Panc1 (cell line): ENCODE measurements at places on chromosomes 1 and 21. TPM values are rescaled to one million over a fixed set of nuclear protein-coding genes. Genes with fewer than 3 reads are reported as not detected.

DNA sequence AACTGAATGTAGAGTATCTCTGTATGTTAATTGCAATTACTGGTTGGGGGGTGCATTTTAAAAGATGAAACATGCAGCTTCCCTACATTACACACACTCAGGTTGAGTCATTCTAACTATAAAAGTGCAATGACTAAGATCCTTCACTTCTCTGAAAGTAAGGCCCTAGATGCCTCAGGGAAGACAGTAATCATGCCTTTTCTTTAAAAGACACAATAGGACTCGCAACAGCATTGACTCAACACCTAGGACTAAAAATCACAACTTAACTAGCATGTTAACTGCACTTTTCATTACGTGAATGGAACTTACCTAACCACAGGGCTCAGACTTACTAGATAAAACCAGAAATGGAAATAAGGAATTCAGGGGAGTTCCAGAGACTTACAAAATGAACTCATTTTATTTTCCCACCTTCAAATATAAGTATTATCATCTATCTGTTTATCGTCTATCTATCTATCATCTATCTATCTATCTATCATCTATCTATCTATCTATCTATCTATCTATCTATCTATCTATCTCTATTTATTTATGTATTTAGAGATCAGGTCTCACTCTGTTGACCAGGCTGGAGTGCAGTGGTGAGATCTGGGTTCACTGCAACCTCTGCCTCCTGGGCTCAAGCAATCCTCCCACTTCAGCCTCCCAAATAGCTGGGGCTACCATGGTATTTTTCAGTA is 47.8 kb downstream of the CHML start:
- DNase-seq = no peak

DNA sequence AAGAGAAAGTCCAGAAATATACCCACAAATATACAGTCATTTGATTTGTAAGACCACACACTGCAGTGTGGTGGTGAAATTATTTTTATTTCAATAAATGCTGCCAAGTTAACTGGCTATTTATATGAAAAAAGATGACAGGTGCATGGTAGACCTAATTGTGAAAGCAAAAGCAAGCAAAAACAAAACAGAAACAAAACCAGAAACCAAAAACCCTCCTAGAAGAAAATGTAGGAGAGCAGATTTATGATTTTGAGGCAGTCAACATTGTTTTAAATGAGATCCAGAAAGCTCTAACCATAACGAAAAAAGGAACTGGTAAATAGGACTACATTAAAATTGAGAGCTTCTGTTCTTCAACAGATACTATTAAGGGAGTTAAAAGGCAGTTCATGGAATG is 303.6 kb downstream of the PRDM2 start:
- DNase-seq = no peak

- DNase-seq = no peak
These were observed 3.9 kb downstream of the TXNIP start for GRCh38 chr1:145992502-145992936.

DNA sequence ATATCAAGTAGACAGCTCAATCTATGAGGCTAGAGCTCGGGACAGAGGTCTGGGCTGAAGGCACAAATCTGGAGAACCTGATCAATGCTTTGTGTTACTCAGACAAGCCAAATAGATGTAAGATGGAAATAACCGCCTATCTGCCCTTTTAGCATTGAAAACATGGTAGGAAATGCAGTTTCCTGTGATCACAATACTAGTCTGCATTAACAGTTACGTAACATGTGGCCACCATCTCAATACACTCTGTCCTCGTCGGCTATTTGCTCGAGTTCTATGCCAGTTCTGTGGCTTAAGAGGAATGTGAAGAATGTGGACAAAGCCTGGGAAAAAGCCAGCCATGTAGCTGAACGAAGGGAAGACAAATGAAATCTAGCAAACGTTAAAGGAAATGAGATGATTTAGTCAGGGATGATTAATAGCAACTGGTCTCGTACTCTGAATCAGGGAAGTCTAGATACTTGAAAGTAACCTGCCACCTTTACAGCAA is 73.3 kb downstream of the HSF2BP start:
- DNase-seq = peak; percentile 88

- DNase-seq = no peak
These were observed 29.0 kb upstream of the ABCG1 start for GRCh38 chr21:42189860-42190485.

DNA sequence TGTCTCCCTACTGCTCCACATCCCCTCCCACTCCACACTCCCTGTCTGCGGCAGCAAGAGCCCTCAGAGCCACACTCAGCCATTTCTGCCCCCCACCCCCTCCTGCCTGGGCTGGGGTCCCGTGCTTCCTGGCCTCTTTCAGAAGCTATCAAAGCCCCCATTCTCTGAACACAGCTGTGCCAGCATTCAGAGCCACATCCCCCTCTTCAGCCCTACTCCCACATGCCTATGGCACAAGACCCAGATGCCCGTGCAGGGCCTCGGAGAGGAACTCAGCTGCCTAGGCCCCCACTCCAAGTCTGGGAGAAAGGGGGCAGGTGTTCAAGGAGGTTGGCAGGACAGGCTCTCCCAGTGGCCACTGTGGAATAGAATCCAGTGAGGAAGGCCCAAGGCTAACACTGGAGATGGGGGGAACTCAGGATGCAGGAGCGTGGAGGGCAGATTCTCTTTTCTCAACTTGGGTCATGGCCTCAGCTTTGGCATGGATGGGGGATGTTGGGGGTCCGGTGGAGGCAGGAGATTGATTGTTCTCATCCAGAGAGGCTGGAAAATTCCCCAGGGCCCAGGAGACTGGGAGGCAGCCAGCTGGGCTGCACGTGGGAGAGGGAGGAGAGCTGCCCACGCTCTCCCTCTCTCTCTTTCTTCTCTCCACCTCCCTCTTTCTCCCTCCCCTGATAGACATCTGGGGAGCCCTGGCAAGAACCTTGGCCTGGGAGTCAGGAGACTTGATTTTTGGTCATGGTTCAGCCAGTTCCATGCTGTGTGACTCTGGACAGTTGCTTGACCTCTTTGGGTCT is 3.5 kb upstream of the BCAN start:
- DNase-seq = no peak

- DNase-seq = no peak
These were observed 70.4 kb downstream of the DMAP1 start for GRCh38 chr1:44283524-44284173.

DNA sequence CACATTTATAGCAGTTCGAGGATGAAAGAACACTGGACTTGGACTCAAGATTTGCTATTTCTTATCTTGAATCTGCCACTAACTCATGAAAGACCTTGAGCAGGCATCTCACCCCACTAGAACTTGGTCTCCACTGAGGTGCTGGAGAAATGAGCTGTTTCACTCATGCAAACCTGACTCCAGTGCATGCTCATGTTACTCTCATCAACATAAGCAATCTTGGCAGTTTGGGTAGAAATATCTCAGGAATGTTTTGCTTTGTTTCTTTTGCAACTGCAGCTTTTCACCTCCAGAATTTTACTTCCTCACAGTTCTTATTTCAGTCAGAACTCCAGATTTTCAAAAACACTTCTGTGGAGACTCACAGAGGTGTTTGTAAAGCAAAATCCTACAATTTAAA is 46.2 kb upstream of the DAB1 start:
- no peak for DNase-seq

DNA sequence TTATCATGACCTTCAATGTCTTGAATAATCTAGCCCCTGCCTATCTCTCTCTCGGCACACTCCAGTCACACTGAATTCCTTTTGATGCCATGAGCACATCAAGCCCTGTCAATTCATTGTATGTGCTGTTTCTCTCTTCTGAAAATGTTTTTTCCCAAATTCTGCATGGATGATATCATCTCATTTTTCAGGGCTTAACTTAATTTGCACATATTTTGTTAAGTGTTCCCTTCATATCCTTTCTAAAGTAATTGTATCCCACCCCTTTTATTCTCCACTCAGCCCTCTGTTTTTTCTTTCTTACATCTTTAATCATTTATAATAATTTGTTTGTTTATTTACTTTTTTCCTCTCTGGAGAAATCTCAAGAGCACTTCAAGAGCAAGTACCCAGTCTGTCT is 149.9 kb downstream of the ZNF326 start:
- DNase-seq = no peak

The ADGRL4 gene
- not detected for total RNA-seq

The LRRC52 gene
- total RNA-seq = not detected

The SLC30A2 gene
- 0.23 TPM for total RNA-seq

The ZNF644 gene
- total RNA-seq = 74.2 TPM
